ENCODE measurements at places on chromosomes 2 and 18. TPM values are rescaled to one million over a fixed set of nuclear protein-coding genes. Genes with fewer than 3 reads are reported as not detected.

The ERFE gene
- 5.1 TPM for total RNA-seq

The TXNL4A gene
- 170 TPM for total RNA-seq

The FAM110C gene
- not detected for total RNA-seq

The TSPYL6 gene
- total RNA-seq: not detected

DNA sequence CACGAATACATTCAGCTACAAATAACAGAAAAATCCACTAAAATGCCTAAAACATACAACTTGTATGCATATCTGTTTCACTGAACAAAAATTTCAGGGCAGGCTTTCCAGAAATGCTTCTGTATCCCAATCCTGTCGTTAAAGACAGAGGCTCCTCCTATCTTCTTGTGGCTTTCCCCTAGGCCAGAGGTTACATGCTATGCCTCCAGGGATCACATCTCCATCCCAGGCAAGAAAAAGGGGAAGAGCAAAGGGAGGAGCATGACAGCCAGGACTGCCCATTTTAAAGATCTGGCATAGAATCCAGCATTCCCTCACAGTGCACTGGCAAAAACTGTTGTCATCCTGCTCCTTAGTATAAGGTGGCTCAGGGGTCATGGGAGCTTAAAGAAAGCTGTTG is 268.7 kb upstream of the SETBP1 start:
- no peak for DNase-seq

DNA sequence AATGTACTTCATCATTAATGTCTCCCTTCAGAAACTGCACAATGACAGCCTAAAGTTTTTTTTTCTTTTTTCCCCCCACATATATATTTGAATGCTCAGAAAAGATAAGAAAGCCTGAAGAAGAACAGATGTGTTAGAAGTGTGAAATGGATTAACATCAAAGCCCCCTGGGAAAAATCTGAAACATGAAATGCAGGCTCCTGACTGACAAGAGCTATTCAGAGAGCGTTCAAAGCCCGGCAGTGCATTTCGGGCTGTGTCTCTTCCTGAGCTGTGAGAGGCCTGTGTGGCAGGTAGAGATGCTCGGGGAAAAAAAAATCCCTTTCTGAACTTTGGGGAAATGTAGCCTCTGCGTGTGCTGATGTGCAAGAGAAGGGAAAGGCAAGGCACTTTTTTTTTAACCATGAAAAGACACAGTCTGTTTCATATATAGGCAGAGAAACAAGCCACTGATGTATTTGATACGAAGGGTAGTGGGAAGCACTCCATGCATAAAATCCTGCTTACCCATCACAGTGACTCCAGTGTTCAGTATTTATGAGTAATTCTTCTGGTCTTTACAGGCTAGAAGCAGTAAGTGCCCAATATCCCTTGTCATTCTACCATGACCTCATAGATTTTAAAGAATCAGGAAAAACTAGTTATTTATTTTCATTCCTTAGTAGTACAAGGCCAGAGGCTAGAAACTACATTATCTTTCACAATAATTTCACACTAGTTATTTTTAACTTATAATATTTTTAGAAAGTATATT is 1574.2 kb upstream of the PIK3C3 start:
- DNase-seq: no peak

DNA sequence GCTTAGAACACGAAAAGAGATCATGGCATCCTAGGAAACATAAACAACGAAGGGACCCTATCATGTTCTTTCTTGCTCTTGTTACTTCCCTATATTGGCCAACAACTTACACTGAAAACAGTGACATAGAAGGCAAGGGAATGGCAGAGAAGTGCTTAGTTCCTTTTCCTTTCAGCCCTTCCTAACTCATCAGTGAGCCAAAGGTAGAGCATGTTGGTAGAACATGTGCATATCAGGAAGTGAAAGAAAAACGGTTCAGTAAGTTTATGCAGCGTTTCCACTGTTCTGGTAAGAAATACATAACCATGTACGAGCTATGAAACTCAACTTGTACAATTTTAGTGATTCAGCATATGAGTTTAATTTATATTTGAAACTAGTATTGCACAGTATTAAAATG is 21.7 kb downstream of the AKAIN1 start:
- DNase-seq: no peak

DNA sequence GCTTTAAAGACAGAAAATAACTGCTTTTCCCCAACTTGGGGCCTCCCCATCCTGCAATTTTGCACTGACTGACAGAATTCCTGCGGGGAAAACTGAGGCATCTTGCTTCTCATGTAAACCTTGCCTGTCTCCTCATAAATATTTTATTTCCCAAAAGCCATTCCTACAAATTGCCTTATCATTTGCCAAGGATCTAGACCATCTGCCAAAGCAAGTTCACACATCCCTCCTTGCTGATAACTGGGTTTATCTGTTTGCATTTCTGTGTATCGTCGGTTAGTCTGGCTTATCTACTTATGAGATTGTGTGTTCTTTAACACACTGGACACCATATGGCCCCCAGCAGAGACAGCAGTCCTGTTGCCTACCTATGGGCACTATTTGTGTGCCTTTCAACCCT is 3.0 kb upstream of the CNGA3 start:
- no peak for DNase-seq

GRCh38 chr2:36859366-36859792 is 107.0 kb downstream of the STRN start:
- no peak for DNase-seq

DNA sequence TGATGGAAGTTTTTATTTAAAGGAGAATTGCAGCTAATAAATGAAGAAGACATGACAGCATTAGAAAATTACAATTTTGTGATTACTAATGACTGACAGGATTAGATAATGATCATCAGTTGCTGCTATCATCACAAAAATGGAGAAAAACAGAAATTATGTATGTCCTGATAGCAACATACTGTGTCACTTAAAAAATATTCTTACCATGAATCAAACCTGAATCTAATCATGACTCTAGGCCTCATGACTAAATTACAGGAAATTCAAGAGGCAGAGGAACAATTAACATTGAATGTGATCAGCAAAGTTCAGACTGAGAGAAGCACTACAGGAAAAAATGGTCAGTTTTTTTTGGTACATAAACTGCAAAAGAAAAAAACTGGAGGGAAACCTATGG is 147.8 kb downstream of the PMAIP1 start:
- DNase-seq: no peak

- DNase-seq: no peak
Observed at GRCh38 chr2:135532581-135532980, 1.3 kb downstream of the R3HDM1 start.
